Ascending aorta (tissue), 2 donors: ENCODE measurements at places on chromosomes 1 and 21. TPM values are rescaled to one million over a fixed set of nuclear protein-coding genes. Genes with fewer than 3 reads are reported as not detected.

DNA sequence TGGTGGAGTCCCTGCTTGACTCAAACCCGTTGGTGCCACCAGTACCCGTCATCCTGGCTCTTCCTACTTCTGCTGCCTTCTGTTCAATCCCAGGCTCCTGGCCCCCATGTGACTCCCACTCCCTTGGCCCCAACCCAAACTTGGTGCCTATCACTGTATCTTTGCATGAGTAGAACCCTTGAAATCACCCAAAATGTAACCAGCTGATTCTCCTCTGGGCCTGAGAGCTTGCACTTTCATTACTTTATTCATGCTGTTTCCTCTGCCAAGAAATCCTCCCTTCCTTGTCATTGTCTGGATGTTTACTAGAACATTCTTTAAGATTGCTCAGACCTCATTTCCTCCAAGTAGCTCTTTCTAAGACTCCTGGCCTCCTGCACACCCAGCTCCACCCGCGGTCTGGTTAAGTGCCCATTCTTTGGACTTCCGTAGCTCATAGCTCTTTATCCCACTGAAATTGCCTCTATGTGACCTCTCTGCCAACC lies 15.7 kb downstream of the PTAFR start:
- no peaks in the 10 kb centered on the region for H3K27me3 ChIP-seq
- H3K27ac ChIP-seq, result no peak overlapping the region

DNA sequence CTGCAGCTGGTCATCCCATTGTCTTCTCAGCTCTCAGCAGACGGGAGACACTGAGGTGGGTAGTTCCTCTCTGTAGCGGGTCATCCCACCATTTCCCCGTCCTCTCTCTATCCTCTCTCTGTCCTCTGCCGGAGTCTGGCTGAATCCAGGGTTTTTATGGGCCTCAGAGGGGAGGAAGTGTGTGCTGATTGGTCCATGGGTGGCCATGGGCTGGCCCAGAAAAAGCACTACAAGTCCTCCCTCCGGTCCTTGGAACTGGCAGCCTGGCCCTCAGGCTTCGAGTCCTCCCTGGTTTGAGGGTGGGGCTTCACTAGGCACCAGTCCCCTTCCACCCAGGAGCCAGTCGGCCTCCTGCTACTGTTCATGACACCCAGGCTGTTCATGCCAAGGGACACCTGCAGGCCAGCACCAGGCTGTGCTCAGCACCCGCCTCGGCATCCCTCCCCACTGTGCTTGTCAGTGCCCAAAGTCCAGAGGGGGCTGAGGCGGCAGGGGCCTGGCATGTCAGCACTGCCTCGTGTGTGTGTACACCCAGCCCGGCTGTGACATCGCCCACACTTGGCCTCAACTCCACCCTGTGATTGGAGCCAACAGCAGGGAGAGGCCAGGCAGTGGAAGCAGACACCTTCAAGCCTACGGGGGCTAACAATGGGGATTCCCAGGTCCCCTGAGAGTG lies 23.0 kb upstream of the LRRC8C start:
- H3K4me3 ChIP-seq, result no peak overlapping the region
- no peaks in the 10 kb centered on the region for H3K36me3 ChIP-seq

DNA sequence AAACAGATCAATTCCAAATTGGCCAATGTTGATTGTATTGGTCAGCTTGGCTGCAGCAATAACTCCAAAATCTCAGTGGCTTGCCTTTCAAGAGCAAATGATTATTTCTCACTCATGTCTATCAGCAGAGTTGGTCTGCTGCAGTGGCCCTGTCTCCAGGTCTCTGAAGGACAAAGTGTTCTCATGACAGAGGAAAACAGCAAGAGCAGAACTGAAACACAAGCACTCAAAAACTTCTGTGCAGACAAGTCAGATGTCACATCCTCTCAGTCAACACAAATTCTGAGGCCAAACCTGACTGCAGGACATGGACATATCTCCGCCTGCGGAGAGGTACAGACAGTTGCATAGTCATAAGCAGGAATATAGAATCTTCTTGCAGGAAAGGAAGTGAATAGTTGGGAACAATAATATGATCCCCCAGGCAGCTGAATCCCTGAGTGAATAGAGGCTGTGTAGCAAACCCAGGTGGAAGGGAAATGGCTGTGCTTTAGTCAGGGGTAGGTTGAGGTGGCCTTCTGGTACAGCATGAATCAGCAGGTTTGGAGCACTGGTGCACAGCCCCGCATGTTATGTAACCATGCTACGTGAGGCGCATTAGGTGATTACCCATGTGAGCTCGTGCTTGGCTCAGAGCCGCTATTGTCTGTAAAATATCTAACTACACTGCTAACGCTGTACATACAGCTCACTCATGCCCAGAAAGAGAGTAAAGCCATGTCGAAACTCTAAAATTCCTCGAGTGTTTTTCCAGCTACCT lies 17.1 kb upstream of the UBE2U start:
- no peak overlapping the region for H3K4me3 ChIP-seq
- no peak overlapping the region for H3K27ac ChIP-seq
- no peak for DNase-seq

PLA2G2C gene
- total RNA-seq, result not detected

GRCh38 chr1:207644852-207645634 lies at the start of gene CR1L:
Gene CR1L (plus strand): TSS chr1:207645133. CDS start chr1:207645234, 101 bp downstream.
- peak; percentile 43 for DNase-seq
- no peaks in the 10 kb centered on the region for H3K36me3 ChIP-seq
- peak within 1 kb of the TSS; percentile 65 for H3K4me3 ChIP-seq
- no peaks in the 10 kb centered on the region for H3K4me1 ChIP-seq

B3GALT2 gene
- not detected for total RNA-seq

- no peak overlapping the region for H3K27ac ChIP-seq
- no peaks in the 10 kb centered on the region for H3K36me3 ChIP-seq
- no peak overlapping the region for H3K4me3 ChIP-seq
Measured at GRCh38 chr1:237891266-237891665, 544 bp upstream of the ZP4 start.

LRRC8B gene
- 4.2 TPM for total RNA-seq

DNA sequence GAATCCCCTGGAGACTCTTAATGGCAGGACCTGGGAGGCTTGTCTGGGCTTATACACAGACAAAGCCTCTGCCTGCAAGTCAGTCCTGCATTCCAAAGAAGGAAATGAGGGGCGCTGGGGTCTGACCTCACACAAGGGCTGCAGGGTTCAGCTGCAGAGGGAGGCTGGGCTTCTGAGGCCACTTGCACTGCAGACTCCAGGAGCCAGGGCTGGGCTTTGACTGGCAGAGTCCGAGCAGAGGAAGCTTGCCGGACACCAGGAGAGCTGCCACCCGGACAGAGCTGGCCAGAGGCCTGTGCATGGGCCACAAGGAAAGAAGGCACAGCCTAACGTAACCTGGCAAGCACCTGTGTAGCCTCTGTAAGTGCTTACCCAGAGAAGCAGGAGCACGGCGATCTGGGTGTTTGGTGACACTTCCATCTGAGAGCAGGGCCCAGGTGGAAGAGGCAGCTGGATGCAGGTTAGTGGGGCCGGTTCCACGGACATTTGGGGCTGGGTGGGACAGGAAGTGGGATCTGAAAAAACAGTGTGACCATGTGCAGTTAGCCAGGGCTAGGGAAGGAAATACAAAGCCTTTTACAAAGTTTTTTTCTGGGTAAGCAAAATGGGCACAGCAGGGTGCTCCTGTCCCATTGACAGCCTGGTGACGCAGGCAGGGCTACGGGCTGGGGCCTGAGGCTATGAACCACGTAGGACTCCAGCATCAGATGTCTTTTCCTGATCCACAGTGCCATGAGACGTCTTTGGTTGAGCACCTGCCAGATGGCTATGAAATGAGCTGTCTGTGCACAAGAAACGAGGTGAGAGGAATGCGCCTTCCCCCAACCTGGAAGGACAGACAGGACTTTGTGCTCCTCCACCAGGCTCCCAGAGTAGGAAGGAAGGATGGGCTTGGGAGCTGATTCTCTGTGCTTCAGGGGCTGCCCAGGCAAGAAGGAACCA lies 37.3 kb upstream of the LBR start:
- no peak overlapping the region for H3K4me3 ChIP-seq
- H3K27me3 ChIP-seq, result no peaks in the 10 kb centered on the region
- H3K4me1 ChIP-seq, result no peaks in the 10 kb centered on the region
- H3K36me3 ChIP-seq, result no peaks in the 10 kb centered on the region
- H3K27ac ChIP-seq, result no peak overlapping the region

PROX1 gene
- total RNA-seq, result 0.32 TPM

DNA sequence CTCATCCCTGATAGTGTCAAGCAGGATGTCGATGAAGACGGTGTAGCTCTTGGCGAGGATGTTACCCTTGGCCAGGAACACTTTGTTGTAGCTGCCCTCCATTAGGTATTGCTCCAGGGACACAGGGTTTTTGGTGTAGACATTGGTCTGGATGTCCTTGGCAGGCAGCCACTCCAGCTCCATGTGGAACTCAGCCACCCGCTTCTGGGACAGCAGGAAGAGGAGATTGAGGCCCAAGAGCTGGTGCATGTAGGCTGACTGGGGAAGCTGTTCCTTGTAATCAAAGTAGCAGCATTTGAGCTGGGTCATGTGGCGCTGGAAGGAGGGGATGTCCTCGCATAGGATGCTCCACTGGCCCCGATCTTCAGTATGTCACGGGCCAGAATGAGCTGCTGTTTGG lies 9.5 kb downstream of the IL6R start:
- peaks cover 15% of the 10 kb centered on the region for H3K4me1 ChIP-seq
- DNase-seq, result no peak
- H3K36me3 ChIP-seq, result no peaks in the 10 kb centered on the region
- H3K27ac ChIP-seq, result no peak overlapping the region

DNA sequence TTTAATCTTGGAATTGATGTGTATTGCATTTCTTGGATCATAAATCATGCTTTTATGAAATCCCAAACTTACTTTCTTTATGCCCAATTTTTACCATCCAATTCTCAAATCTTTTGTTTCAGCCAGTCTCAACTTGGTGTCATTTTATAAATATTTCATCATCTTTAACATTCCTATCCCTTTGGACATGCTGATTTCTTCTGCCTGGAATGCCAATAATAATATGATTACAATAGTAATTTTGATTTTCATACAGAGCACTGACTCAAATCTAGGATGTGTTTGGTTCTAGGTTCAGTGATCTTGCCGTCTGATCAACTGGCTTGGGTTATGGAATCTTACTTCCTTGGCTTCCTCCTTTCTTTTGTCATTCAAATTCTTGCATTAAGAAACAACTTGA lies 12.8 kb downstream of the RRP15 start:
- no peak overlapping the region for H3K4me3 ChIP-seq
- no peaks in the 10 kb centered on the region for H3K4me1 ChIP-seq
- DNase-seq, result no peak
- no peaks in the 10 kb centered on the region for H3K27me3 ChIP-seq
- peaks cover 2% of the 10 kb centered on the region for H3K36me3 ChIP-seq
- no peak overlapping the region for H3K27ac ChIP-seq

GRCh38 chr1:247198781-247199180 lies 27.0 kb upstream of the ZNF124 start:
- peaks cover 62% of the 10 kb centered on the region for H3K36me3 ChIP-seq
- no peak overlapping the region for H3K27ac ChIP-seq
- H3K27me3 ChIP-seq, result no peaks in the 10 kb centered on the region
- no peak overlapping the region for H3K4me3 ChIP-seq
- DNase-seq, result no peak

FCRL1 gene
- total RNA-seq, result not detected

CADM3 gene
- 7.0 TPM for total RNA-seq

WNT3A gene
- total RNA-seq, result not detected

DNA sequence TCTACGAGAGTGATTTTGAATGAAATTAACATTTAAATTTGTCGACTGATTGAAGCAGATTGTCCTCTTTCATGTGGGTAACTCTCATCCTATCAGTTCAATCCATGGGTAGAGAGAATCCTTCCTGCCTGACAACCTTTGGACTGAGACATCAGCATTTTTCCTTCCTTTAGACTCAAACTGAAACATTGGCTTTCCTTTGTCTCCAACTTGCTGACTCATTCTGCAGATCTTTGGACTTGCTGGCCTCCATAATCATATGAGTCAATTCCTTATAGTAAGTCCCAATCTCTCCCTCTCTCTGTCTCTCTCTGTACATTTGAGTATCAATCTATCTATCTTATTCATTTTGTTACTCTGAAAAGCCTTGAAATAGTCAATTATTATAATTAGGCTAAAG lies 416.7 kb downstream of the LRRIQ3 start:
- H3K36me3 ChIP-seq, result no peaks in the 10 kb centered on the region
- no peaks in the 10 kb centered on the region for H3K4me1 ChIP-seq
- no peak for DNase-seq
- H3K27ac ChIP-seq, result no peak overlapping the region
- H3K4me3 ChIP-seq, result no peak overlapping the region
